Activated T-helper 1 cell treated with anti-CD3 and anti-CD28 coated beads, Interleukin-2, amount 50 U/mL, for 16 hours (primary cell): ENCODE measurements at places on chromosomes 7 and 10.

GRCh38 chr7:52325237-52325636 is 710.2 kb upstream of the POM121L12 start:
- no peak for DNase-seq

DNA sequence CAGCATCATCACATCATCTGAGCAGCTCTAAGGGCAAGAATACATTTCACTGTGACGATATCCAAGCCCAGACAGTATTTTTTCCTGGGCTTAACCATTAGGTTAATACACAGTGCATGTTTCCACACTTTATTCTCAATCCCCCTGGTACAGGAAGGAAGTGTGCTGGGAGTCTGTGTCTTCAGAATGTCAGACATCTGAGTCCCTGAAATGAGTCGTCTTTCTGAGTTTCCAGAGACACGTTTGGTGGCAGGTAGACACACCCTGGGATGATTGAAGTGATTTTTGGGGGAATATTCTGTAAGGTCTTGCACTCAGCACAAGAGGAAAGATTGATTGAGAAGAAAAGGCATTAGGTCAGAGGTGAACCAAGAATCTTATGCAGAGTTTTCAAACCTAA is 13.1 kb upstream of the SHH start:
- no peak for DNase-seq

- no peak for DNase-seq
These were observed 645.2 kb downstream of the PHTF2 start for GRCh38 chr7:78443811-78444210.

- no peak for DNase-seq
These were observed 39.0 kb downstream of the ZMIZ1 start for GRCh38 chr10:79107736-79108264.

GRCh38 chr10:98460837-98461499 is 14.2 kb upstream of the HPS1 start:
- DNase-seq, result no peak

DNA sequence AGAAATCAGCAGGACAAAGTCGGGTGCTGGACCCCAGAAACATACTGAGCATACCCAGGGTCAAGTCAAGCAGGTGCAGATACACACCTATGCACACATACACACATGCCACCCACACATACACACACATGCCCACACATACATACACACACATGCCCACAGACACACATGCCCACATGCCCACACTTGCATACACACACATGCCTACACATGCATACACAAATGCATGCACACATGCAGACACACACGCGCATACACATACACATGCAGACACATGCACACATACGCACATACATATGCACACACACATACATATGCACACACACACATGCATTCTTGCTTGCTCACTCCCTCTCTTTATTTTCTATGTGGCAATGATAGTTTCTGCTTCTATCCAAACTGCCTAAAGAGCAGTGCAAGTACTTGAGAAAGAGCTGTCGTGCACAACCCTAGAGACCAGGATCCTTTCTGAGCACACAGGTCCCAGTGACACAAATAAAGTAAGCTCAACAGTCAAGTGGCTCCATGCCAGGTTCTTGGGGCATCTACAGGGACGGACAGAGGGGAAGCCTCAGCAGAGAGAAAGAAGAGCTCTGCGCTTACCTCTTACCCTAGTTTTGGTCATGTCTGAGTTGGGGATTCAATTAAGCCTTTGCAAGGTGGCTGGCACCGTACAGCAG is 83.7 kb downstream of the EBF3 start:
- DNase-seq, result no peak

DNA sequence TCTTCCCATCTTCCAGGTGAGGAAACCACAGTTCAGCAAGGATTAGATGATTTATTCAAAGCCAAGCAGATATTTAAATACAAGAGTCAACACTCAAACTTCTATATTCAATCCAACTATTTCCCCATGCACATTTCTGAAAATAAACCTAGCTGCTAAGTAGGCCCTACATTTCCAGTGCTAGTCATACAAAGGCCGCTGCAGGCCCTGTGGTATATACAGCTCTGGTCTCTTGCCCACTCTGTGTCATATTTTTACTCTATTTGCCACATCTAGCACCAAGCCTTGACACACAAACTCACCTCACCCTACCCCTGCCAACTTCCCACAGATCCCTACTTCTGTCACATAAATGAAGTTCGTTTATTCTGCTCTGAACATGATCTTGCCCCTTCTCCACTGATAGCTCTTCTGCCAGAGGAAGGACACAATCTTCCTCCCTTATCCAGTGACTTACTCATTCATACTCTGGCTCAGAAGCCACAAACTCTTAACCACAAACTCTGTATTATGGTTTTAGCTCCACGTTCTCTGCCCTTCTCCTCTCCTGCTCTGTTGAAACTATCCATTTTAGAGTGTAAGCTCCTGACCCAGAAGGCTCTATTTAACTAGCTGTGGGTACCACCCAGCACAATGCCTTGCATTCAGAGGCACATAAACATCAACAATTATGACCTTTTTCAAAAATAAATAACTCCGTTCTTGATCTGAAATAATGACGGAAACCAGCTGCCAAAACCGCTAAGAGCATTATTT is 180.7 kb downstream of the CPEB3 start:
- no peak for DNase-seq

- no peak for DNase-seq
These were observed 255.3 kb downstream of the HPSE2 start for GRCh38 chr10:98980353-98980752.

DNA sequence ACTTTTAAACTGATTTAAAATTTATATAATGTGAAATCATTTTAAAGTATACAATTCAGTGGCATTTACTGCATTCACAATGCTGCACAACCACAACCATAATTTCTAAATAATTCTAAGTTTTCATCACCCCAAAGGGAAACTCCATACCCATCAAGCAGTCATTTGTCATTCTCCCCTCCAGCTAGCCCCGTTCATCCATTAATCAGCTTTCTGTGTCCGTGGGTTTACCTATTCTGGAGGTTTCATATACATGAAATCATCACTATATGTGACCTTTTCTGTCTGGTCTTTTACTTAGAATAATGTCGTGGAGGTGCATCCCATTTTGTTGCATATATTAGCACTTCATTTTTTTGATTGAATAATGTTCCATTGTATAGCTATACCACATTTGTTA is 214.1 kb downstream of the ADK start:
- DNase-seq, result no peak
